Fibroblast of the aortic adventitia (primary cell): ENCODE measurements at places on chromosomes 6 and 20. TPM values are rescaled to one million over a fixed set of nuclear protein-coding genes. Genes with fewer than 3 reads are reported as not detected.

Gene LY6G6C
- not detected in 2 replicates for total RNA-seq

Gene DACT2
- 0.27 and 0.98 TPM in 2 replicates for total RNA-seq

Gene OPRM1
- total RNA-seq = not detected in 2 replicates

Gene SAMHD1
- total RNA-seq = 32.7 and 41.8 TPM in 2 replicates

Gene POM121L2
- total RNA-seq = not detected in 2 replicates

Gene BCAS1
- 0.09 and 2.3 TPM in 2 replicates for total RNA-seq

Gene OXT
- not detected in 2 replicates for total RNA-seq

Gene PTCHD4
- total RNA-seq = 5.2 and 9.8 TPM in 2 replicates

Gene GSTA3
- not detected in 2 replicates for total RNA-seq

Gene HTR1B
- total RNA-seq = under 0.01 and 0.25 TPM in 2 replicates

Gene TMEM170B
- 1.4 and 2.5 TPM in 2 replicates for total RNA-seq

Gene IRF4
- total RNA-seq = 2.3 TPM in 1 of 2 replicates, not detected in the other

Gene OR2B6
- total RNA-seq = not detected in 2 replicates

Gene TGM3
- total RNA-seq = 0.08 TPM in 1 of 2 replicates, not detected in the other

Gene CLPSL2
- not detected in 2 replicates for total RNA-seq

Gene EYS
- total RNA-seq = 0.09 TPM in 1 of 2 replicates, not detected in the other

Gene STMND1
- not detected in 2 replicates for total RNA-seq

Gene KCNK16
- not detected in 2 replicates for total RNA-seq

Gene SLC35F1
- total RNA-seq = not detected in 2 replicates

Gene GGTLC1
- total RNA-seq = not detected in 2 replicates

Gene RAET1L
- not detected in 2 replicates for total RNA-seq

Gene PLCG1
- total RNA-seq = 38.0 and 56.4 TPM in 2 replicates

Gene TUBB2B
- 0.25 and 2.9 TPM in 2 replicates for total RNA-seq

Gene NT5E
- total RNA-seq = 67.2 and 418 TPM in 2 replicates
